Fibroblast of skin of abdomen (primary cell): ENCODE measurements at places on chromosomes 4 and X.

DNA sequence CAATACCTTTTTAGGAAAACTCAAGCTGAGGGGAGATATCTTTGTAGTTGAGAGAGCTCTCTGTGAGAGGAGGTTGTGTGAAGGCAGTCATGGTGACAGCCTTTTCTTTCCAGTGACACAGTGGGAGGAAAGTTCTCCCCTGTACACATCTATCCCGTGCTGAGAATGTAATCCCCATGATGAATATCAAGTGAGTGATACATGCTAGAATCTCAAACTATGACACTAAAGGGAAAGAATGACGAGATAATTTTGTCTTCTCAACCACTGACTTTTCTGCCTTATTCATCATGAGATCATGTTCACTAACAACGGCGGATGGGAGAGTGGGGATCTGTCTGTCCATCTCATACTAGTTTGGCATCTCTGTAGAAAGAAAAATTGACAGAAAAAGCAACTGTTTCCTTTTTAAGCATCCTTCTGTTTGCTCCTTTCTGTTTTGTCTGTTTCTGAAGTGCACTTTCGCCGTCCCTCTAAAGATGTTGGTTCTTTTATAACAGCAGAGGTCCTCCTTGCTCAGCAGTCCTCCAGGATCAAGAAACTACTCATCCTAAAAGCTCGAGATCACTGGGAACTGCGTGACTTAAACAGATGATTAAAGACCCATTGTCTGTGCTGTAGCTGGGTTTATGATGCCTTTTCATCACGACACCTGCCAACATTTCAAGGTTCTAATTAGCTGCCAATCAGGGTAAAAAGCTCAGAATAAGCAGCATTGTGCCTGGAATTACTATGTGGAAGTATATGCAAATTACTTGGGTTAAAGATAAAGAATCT is 137.6 kb downstream of the DCK start:
- peak; percentile 75 for DNase-seq

GRCh38 chr4:69684804-69685203 is 31.8 kb upstream of the UGT2A1 start:
- no peak for DNase-seq

GRCh38 chr4:40327340-40327739 is 7.8 kb upstream of the CHRNA9 start:
- no peak for DNase-seq

- no peak for DNase-seq
These were observed 290.2 kb upstream of the VCX start for GRCh38 chrX:7552760-7553159.

- DNase-seq: peak; percentile 1
These were observed 262.7 kb downstream of the DHX15 start for GRCh38 chr4:24321616-24322015.

GRCh38 chr4:105990933-105991332 is 95.7 kb downstream of the NPNT start:
- peak; percentile 5 for DNase-seq

DNA sequence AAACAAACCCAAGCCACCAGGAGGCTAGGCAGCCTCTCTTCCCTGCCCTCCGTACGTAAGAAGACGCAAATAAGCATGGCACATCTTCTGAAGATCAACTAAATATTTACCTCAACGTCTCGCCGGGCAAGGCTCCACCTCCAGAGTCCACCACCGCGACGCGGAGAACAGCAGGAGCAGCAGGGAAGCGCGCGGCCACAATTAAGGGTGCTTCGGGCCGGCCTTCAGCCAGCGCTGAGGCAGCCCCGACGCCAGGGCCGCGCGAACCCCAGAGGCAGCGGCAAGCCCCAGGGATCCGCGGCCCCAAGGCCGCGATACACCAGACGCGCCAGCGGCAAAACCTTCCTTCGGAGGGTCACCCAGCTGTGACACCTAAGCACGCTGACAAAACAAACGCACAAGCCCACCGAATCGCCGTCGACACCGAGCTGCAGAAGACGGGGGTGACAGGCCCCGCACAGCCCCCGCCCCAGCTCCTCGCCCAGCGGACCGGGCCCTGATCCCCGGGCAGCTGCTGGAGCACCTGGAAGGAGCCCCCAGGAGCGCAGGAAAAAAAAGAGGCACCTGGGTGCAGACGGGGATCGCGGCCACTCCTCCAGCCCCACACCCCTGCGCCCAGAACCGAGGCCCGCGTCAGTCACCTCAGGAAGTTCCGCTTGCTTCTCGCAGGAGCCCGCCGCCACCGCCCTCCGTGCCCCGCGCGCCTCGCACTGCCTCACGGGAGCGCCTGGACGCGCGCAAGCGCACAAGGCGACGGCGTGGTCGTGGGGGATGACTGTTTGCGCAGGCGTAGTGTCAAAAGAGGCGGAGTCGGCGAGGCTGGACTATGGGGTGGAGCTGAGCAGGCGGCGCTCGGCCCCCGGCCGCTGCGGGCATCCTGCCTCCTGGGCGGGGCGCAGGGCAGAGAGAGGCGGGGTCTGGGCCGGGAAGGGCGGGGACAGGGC is at the start of the genes HAUS3 and POLN:
Gene HAUS3 (minus strand): TSS at position 712 of the 944 bp plus-strand sequence. CDS start 1,175 bp downstream, outside the sequence.
Gene POLN (minus strand): TSS at position 712 of the 944 bp plus-strand sequence. CDS start 12,890 bp downstream, outside the sequence.
- peak; percentile 97 for DNase-seq

- peak; percentile 36 for DNase-seq
These were observed 1.3 kb upstream of the INTU start for GRCh38 chr4:127631420-127631819.

DNA sequence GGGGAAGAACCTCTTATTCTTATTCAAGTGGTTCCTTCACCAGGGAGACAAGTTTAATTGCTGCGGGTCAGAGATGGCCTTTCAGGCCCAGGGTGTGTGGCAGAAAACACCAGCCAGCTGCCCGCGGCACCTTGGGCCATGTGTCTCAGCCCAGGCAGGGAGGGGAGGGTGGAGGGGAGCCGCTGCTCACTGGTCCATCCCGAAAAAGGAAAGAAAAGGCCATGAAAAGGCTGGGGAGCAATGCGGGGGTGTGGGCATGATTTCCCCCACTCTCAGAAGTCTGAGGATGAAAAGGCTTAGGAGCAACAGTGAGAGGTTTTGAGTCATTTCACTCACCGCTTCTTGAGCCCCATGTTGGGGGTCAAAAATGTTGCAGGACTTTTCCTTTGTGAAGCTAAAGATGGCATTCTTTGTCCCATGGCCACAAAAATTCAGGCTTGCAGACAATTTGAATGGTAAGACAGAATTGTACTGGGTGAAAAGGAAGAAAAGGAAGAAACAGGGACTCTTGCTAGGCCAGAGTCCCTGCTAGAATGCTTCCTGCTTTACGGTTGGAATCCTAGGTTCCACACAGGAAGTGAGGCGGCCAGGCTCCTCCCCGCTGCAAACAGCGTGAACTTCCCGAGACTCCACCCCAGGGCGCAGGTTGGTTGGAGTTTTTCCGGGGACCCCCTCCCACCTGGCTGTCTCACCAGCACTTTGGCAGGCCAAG is 17.4 kb upstream of the FAM47E start:
- DNase-seq: no peak

GRCh38 chr4:2617955-2618354 is 81.5 kb downstream of the FAM193A start:
- DNase-seq: no peak

GRCh38 chr4:8472158-8472688 is 31.6 kb downstream of the TRMT44 start:
- DNase-seq: no peak

DNA sequence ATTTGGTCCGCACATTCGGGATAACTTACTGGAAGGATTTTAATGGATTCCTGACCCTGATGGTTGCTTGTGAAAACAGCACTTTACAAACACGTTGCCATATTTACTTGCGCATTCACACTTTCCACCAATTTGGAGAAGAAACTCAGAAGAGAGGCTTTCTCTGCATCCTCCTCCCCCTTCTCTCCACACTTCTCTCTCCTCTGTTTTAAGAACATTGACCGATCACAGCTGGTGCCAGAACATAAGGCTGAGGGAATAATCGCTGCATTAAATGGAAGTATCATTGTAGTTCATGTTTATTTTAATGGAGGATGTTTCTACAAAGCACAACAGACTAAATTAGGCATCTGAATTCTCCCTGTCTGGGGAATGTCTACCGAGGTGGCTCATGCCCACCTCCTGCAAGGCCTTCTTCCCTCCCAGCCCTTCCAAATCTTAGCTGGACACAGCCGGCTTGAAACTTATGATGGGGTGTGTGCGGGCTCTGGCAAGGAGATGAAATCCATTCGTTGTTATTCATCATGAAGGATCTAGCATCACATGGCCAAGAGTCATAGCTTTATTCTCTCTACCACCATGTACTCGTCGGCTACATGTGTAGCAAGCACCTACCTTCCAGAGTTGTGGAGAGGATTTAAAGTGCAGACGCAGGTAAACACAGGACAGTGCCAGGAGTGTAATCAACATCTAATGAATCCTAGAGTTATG is 204.1 kb downstream of the LDB2 start:
- no peak for DNase-seq

- DNase-seq: no peak
These were observed 1.9 kb downstream of the DCHS2 start for GRCh38 chr4:154489558-154490233.

- peak; percentile 18 for DNase-seq
These were observed 11.8 kb upstream of the ZNF630 start for GRCh38 chrX:48083212-48083611.

- no peak for DNase-seq
These were observed 321.1 kb downstream of the NKX6-1 start for GRCh38 chr4:84177831-84178542.

DNA sequence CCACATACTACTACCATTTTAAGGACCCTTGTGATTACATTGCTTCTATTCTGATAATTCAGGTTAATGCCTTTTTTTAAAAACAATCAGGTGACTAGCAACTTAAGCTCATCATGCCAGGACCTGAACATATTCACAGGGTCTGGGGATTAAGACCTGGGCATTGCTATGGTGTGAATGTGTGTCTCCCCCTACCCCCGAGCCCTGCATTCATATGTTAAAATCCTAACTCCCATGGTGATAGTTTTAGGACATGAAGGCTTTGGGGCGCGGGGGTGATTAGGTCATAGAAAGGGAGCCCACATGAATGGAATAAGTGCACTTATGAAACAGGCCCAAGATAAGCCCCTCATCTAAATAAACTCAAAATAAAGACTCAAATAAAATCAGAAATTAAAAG is 734.4 kb upstream of the PABPC4L start:
- DNase-seq: no peak

DNA sequence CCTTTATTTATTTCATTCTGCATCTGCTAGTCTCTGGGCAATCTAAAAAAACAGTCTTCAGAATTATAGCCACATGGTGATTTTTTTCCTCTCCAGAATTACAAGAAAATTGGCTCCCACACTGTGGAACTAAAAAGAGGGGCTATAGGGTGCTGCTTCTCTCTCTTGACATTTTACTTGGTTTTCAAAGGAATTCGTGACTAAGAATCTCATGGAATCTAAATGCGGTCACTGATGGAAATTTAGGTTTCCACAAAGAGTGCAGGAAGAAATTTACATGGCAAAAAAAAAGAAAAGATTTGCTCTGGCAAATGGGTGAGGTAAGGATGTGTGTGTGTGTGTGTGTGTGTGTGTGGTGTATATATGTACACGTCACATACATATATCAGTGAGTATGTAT is 10.2 kb downstream of the ATXN3L start:
- DNase-seq: no peak

- DNase-seq: peak; percentile 58
These were observed 25.0 kb upstream of the SHROOM4 start for GRCh38 chrX:50838820-50839600.

DNA sequence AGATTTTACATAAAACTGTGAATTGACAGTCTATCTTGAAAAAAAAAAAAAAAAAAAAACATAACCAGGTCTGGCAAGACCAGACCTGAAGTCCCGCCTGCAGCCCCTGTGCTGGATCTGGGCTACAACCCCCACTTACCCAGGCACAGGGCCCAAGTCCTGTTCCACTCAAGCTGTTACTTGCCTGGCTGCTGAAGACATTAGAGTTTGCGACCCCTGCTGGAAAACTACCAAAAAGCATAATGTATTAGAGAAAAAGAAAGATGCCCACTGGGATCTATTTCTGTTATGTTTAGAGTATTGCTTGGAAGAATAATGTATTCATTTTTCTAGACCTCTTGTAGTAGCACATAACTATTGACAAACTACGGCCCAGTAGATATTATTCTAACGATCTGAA is 4.7 kb downstream of the HS3ST1 start:
- DNase-seq: peak; percentile 23

DNA sequence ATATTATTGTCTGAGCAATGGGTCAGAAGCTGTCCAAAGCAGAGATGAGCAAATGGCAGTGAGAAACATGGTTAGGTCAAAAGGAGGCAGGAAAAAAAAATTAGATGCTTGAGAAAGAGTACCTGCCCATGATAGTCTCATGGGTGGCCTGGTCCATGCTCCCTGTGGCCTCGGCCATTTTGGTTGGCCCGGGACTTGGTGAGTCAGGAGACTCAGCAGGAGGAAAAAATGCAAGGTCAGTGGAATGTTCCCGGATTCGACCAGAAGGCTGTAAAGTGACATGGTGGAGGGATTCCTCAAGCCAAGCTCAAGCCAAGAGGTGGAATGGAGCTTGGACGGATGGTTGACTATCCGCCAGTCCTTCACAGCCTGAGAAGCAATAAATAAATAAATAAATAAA is 236.7 kb downstream of the ASMT start:
- no peak for DNase-seq

GRCh38 chr4:109672169-109672930 is 30.9 kb downstream of the CASP6 start:
- DNase-seq: no peak

DNA sequence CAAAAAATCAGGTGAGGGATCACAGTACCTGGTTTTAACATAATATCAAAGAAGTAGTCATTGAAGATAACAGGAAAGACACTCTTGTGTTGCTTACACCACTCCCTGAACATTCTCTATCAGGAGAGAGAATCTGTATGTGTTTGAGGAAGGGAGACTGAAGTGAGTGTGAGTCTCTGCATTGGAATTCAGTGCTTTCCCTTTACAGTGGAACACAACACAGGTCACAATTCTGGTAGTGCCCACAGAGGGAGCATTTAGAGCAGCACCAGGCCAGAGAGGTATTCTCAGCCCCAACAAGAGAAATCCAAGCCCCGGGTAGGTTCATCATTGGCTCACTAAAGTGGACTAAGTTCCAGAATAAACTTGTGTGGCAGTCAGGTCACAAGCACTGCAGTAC is 64.7 kb upstream of the UBQLN2 start:
- no peak for DNase-seq

DNA sequence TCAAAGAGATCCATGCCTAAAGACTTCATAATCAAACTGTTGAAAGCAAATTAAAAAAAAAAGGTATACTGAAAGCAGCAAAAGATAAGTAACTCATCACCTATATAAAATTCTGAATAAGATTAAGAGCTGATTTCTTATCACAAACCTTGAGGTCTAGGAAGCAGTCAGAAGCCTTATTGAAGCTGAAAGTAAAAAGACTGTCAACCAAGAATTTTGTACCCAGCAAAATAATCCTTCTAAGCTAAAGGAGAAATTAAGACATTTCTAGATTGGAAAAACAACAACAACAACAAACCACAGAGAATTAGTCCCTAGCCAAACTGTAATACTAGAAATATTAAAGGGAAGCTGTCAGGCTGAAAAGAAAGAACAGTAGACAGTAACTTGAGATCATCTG is 622.9 kb downstream of the PCDH7 start:
- no peak for DNase-seq

DNA sequence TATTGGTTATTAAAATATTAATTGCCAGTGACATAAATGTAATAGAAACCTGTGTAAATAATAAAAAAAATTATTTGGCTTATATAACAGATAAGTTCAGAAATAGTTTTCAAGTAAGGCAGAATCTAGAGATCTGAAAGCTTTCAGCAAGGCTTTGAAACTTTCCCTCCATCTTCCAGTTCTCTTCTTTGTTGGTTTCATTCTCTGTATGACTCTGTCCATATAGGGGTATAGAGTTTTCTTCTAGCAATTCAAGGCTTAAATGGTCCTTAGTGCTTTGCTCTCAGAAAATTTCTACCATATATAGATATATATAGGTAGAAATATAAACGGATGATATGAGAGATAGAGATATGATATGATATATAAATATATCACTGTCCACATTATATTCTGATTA is 160.5 kb upstream of the GABRA2 start:
- DNase-seq: no peak
